Activated CD4-positive, alpha-beta T cell treated with anti-CD3 and anti-CD28 coated beads for 4 hours (primary cell): ENCODE measurements at places on chromosomes 16 and 17.

DNA sequence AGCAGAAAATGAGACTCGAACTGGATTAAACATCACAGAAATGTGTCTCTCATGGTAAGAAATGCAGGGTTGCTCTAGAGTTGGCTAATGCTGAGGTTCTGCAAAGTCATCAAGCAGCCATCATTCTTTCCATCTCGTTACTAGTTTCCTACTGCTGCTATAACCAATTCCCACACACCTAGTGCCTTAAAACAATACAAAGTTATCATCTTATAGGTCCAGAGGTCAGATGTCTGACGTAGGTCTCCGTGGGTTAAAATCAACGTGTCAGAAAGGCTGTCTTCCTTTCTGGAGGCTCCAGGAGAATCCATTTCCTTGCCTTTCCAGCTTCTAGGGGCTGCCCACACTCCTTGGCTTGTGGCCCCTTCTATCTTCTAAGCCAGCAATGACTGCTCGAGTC lies 118.6 kb downstream of the STX8 start:
- DNase-seq = no peak

DNA sequence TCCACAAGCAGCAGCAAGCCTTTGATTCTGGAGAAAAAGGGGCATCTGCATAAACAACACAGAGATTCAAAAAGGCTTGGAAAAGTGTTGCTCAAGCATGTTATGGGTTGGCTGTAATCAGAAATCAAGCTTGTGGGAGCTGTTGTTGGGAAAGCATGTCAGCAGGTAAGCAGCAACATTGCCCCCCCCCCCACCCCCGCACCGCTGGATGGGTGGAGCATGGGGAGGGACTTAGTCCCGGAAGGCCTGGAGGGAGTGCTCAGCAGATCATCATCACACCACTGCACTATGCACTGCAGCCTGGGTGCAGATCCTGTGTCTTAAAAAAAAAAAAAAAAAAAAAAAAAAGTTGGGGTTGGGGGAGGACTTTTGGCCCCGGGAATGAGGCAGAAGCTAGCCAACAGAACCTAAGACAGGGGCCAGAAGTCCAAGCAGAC lies 16.8 kb upstream of the AKAP1 start:
- DNase-seq = no peak

DNA sequence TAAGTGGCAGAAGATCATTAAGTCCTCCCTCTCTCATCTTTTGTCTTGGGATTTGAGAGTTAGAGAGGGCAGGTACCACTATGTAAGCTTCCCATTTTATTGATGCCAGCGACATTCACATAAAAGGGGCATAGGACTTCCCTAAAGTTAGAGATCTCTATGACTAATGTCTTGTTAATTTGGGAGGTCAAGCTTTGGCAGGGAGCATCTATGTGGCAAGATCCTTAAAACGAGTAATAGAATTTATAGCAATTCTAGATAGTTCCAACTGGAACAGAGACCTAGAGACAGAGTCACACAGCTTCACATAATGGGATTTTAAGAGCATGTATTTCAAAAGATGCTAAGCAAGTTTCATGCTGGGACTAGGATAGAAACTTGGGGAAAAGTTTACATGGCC lies 308.0 kb downstream of the MAP2K6 start:
- DNase-seq = no peak

GRCh38 chr16:457732-458400 lies 32.4 kb downstream of the RAB11FIP3 start:
- no peak for DNase-seq

DNA sequence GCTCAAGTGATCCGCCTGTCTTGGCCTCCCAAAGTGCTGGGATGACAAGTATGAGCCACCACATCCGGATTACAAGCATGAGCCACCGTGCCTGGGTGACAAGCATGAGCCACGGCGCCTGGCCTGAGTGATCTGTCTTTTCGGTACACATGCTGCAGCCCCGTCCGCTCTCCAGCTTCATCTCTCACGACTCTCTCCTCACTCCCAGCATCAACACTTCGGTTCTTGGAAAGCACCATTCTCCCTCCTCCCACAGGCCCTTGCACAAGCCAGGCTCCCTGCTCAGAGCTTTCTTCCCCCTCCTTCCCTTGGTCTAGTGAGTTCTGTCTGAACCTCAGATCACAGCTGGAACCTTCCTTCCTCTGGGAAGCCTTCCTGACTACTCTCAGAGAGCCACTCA lies 6.5 kb upstream of the NCBP3 start:
- no peak for DNase-seq

GRCh38 chr16:56728980-56729734 lies 772 bp upstream of the NUP93 start:
- DNase-seq = no peak

DNA sequence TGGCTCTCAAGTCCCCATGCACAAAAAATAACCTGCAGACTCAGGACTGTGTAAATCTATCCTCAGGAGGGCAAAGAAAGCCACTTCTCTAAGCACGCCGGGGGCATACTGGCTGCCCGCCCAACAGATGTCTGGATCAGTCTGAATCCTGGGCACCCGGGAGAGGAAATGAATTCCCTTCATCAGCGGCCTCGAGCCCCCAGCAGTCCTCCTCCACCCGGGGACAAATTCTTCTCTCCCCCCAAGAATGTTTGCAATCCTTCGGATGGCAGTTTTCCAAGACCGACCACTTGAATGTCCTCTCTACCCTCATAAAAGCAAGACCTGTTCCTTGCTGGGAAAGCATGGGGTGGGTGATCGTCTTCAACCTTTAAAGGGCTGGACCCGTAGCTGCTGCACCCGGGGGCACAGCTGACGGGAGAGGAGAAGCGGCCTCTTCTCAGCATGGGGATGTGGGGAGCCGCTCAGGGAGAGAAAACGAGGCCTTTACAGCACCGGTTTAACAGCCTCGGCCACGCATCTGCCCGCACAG lies 9.4 kb upstream of the MAP2K3 start:
- DNase-seq = no peak

- no peak for DNase-seq
Observed at GRCh38 chr17:40517286-40517662, 15.9 kb upstream of the TNS4 start.
